Neural progenitor cell (in vitro differentiated cells): ENCODE measurements at places on chromosomes 16 and 17.

DNA sequence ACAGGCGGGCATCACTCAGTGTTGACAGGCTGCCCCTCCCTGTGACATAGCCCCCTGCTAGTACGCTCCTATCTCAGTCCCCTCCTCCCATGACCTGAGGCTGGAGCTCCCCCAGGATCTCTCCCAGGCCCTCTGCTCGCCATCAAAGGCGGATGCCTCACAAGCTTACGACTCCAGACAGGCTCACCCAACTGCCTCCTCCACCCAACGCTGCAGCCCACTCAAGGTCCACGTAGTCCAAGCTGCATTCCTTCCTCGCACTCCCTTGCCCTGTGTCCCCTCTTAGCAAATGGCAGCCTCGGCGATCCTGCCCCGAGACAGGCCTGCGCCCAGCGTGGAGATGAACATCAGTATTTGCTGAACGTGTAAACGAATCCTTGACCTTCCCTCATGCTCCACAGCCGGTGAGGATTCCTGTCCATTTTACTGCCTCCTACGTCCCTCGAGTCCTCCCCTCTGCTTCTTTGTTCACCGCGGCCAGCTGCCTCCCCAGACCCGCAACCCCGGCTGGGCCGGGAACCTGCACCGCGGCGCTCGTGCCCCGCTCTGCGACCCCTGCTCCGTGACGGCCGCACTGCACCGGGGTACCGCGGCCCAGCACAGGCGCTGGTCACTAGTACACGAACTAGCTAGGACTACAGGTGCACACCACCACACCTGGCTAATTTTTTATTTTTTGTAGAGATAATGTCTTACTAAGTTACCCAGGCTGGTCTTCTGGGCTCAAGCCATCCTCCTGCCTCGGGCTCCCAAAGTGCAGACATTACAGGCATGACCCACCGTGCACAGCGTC lies 838 bp upstream of the TMEM97 start:
- peak; percentile 64 for DNase-seq

- DNase-seq, result no peak
Observed at GRCh38 chr16:73299346-73299745, 251.4 kb upstream of the ZFHX3 start.

GRCh38 chr16:23408242-23408822 lies 44.7 kb downstream of the COG7 start:
- peak; percentile 49 for DNase-seq

DNA sequence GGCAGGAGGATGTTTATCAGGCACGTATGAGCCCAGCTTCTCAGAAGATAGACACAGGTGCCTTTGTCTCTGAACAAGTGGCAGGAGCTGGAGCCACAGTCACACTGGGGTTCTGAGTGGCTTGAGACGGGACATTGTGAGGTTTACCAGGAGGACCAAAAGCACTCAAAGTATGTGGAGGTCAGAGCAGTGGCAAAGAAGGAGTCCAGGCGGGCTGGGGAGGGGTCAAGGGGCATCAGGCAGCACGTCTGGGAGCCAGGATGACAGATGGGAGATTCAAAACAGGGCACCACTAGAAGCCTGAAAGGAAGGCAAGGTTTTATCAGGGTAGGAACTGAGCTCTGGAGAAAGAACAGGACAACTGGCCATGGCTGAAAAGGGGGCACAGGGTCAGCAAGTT lies 67.2 kb upstream of the MARCHF10 start:
- DNase-seq, result no peak

DNA sequence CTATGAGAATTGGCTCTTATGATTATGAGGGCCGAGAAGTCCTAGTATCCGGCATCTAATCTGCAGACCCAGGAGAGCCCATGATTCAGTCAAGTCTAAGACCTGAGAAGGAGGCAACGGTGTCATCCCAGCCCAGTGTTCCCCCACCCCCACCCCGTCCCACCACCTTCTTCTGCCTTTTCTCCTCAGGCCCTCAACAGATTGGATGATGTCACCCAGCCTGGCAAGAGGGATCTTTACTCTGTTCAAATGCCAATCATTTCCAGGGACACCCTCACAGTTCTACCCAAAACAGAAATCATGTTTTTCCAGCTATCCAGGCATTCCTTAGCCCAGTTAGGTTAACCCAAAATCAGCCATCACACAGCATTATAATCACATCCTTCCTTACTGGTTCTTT lies 10.0 kb upstream of the GAA start:
- no peak for DNase-seq

DNA sequence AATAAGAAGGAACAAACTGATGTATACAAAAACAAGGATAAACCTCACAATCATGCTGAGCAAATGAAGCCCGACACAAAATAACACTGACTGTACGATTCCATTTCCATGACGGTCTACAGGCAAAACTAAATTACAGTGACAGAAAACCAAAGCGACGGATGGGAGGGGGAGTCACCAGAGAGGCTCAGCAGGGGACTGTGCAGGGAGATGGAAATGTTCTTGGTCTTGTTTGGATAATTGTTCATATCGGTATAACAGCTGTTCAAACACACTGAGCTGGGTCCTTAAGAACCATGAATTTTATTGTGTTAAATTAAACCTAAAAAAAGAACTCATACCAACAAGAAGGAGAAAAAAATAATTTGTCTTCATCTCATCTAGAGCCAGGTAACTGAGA lies 97.8 kb downstream of the NXN start:
- no peak for DNase-seq

DNA sequence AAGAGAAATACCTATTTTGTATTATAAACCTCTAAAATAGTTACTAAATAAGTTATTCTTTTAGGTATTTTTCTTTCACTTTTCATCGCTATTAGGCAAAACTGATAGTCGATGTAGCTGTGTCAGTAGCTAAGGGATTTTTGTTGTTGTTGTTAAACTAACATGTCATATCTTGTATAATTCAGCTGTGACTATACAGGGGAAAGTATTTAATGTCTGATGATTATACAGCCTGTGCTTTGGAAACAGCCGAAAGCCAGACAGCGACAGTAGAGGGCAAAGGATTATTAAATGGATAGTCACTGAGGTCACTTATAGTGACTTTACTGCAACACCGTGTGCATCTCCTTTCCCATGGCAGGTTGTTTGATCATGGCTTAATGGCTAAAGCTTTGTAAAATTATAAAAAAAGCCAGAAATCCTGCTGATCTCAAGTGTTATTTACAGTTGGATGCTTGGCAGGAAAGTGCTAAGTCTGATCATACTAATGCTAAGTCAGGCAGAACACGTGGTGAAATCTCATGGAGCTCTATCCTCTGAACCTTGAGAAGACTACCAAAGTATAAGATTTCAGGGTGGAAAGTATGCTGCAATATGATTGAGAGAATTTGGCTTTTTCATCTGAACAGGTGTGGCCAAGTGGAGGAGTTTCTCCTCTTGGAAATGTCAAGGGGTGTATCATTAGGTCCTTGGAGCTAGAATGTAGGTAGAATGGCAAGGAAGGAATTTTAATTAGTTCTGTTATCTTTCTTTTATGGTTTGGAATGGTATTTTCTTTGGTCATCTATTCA lies 88.4 kb downstream of the FTO start:
- no peak for DNase-seq

- DNase-seq, result no peak
Observed at GRCh38 chr16:28120754-28121153, 57.2 kb upstream of the GSG1L start.

DNA sequence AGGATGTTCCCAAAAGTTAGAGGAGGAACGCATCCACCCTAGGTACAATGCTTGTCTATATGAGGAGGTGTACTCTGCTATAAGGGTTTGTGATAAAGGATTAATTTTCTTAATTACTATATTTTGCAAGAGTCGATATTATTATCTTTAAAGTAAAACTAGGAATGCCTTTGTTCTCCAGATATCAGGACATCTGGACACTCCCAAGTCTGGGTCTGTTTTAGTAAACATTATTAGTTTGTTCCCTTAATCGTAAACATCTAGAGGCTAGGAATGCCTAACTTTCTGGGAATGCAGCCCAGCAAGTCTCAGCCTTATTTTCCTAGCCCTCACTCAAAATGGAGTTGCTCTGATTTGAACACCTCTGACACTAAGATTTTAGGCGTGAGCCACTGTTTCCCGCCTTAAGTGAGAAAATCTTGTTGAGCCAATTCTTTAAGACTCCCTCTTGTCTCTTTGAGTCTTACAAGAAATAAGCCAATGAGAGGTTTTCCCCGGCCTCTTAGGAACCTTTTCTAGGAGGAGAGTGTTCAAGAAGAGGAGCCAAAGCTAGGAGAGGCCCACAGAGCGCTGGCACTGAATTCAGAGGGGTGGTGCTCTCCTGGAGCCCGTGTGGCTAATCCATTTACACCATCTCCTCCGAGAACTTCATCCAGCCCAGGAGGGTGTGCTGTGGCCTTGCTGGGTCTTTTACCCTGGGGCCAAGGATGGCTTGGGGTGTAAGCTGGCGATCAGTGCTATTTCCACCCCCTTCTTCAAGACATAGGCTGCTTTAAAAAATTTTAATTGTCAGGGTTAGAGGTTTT lies 40.9 kb downstream of the SMARCE1 start:
- DNase-seq, result no peak

GRCh38 chr16:58730724-58731370 lies 3.3 kb downstream of the GOT2 start:
- no peak for DNase-seq

DNA sequence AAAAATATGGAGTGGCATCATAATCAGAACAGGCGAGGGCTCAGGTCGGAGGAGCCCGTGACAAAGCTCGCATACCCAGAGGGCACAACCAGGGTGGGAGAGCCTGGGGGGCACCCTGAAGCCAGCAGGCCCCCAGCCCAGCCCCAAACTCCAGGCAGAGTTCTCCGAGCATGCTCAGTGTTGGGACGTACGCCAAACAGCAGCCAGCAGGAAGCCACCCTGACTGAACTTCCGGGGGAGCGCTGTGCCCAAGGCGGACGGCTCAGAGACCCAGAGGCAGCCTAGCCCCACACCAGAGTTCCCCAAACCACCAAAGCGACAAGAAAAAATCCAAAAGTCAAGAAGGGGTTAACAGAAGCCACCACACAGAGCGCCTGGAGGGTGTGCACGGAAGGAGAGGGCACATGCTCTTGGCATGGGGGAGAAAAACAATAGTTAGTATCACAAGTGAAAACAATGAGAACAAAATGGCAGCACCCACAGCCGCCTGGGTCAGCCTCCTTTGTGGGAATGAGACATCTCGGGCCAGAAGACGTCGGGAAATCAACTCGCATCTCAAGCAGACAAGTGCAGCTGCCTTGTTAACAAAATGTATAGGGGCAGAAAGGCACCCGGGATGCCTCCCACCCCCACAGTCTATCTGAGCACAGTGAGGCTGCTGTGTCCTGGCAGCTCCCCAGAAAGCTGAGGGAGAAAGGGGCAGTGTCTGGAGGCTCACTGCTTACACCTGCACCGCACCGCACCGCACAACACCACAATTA lies 11.9 kb downstream of the EXOC7 start:
- no peak for DNase-seq

DNA sequence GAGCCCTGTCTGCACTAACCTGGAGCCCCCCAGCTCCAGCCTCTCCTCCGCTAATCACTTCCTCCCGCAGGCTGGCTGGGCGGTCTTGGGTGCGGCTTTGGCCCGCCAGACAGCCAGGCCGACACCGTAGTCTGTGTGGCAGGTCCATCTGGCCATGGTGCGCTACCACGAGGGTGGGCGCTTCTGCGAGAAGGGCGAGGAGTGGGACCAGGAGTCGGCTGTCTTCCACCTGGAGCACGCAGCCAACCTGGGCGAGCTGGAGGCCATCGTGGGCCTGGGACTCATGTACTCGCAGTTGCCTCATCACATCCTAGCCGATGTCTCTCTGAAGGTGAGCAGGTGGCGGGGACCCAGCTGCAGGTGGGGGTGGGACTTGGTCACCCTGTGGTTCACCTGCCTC lies 30.7 kb upstream of the POLR3E start:
- no peak for DNase-seq

- DNase-seq, result peak; percentile 50
Observed at GRCh38 chr17:12296209-12296625, 275.5 kb downstream of the MAP2K4 start.

GRCh38 chr16:64122177-64122576 lies 999.7 kb downstream of the CDH11 start:
- DNase-seq, result no peak

- DNase-seq, result no peak
Observed at GRCh38 chr17:73237714-73238113, 24.0 kb downstream of the CPSF4L start.

GRCh38 chr17:31688701-31689100 lies 170.3 kb downstream of the COPRS start:
- no peak for DNase-seq

GRCh38 chr17:45863857-45864654 lies 19.4 kb downstream of the SPPL2C start:
- DNase-seq, result no peak

DNA sequence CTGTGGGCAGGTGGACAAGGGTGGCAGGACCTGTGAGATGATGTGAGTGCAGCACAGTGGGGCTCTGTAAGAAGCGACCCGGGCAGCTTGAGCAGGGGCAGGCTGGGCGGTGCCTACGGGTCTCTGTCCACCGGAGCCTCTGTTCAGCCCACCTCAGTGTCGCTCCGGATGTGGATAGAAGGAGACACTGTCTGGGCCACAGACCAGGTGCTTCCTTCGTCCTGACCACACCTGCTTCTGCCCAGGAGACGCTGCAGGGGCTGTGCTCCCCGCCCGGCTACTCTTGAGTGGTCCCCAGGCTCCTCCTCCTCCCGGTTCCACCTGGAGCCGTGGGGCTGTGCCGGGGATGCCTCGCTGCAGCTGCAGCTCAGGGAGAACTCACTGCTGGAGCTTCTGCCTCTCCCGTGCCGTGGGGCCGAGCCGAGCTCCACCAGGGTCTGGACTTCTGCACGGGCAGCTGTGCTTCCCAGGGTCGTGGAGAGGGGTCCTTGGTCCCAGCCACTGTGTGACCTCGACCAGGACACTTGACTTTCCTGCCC lies 21.5 kb downstream of the METRNL start:
- no peak for DNase-seq

DNA sequence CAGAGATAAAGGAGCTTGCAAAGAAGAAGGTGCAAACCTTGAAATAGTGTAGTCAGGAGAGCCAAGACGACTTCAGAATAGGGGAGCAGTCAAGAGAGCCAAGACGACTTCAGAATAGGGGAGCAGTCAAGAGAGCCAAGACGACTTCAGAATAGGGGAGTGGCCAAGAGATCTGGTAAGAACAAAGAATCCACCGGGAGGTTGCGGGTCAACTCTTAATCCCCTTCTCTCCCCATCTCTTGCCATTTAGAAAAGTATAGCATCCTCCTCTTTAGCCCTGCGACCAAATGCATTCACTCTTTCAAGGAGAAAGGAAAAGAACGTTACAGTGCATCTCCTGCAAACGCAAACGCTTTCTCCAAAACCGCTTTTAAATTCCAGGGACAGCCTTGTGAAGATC lies 713 bp downstream of the KNOP1 start:
- DNase-seq, result peak; percentile 76
